Activated naive CD8-positive, alpha-beta T cell treated with anti-CD3 and anti-CD28 coated beads, Interleukin-2, amount 50 U/mL, for 24 hours (primary cell): ENCODE measurements at places on chromosomes 5 and 9.
A peak's percentile ranks its signal among the peaks of the same experiment; 100 is the strongest.

GRCh38 chr5:8134609-8135008 is 265.7 kb downstream of the MTRR start:
- DNase-seq = no peak

DNA sequence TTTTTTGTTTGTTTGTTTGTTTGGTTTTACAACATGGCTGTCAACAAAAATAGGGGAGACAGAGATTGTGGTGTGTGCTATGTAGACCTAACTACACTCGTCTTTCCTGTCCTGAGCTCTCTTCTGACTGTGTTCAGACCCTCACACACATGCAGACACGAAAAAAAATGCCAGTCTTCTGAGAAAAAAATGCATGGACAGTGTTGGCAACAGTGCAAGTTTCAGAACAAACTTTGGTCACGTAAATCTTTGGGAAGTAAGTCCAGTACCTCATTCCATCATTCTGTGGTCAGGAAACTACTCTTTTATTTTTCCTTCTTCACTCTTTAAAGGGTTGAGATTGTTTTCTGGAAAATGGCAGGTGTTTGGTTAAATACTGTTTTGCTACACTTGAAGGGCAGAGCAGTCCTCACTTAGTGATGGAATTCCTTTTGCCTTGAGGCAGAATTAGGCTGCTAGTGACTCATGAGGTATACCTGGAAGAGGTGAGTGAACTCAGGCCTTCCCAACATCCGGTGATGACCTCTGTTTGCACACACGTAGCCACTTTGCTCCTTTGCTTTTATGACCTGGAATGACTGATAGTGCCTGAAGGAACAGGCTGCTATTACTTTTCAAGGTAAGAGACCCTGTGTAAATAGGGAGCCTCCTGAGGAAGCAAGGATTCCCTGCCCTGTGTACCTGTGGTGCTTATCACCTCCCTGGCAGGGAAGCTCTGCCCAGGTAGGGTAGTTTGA is 81.6 kb upstream of the TNFAIP8 start:
- no peak for DNase-seq

DNA sequence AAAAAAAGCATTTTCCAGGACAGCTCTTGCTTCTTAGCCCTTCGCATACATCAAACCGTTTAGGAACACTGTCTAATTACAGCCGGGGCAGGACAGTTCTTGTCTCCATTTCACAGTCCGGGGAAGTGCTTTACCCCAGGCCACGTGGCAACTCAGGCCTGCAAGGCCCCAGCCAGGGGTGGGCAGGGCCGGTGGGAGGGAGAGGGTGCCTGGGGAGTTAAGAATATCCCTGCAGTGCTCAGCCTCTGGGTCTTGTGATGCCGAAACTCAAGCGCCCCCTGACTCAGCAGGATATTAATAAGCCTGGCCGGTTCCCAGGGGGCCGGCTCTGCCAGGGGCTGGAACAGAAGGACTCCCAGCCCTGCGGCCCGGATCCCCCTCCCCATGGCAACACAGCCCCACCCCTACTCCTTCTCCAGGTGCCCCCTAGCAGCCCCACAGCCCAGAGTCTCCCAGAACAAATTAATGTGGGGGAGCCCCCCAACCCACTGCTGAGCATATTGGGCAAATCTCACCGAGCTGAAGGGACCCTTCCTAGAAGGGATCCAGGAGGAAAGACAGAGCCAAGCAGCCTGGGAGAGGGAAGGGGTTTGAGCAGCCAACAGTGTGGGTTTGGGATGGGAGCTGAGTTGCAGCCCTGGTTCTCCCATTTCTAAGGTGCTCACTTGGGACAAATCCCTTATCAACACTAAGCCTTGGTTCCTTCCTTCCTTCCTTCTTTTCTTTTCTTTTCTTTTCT is 45.3 kb downstream of the PLPP7 start:
- no peak for DNase-seq

DNA sequence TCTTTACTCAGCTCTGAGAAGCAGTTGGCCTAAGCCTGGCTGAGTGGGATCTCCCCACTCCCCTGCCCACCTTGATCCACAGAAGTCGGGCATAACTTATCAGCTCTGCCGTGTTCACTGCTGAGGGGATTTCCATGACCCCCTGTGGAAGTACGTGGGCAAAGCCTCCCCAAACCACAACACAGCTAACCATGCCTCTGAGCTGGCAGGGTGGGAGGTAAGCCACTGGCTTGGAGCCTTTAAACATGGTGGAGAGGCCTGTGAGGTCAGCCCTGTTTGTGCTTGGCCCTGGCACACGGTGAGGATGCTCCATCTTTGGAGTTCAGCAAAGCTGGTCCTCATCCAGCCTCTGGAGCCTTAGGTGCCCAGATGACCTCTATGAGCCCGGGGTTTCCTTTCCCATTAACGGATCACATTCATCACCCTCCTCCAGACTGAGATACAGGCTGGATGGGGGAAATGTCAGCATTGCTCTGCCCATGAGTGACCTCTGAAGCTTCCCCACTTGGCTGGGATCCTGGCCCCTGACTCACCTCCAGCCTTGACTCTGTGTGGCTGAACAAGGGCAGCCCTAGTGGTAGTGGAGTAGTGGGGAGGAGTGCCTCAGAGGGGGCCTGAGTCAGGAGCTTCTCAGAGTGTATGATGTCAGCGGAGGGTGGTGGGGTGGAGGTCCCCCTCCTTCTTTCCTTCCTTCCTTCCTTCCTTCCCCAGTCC is 6.2 kb downstream of the PDLIM4 start:
- DNase-seq = peak; percentile 58

DNA sequence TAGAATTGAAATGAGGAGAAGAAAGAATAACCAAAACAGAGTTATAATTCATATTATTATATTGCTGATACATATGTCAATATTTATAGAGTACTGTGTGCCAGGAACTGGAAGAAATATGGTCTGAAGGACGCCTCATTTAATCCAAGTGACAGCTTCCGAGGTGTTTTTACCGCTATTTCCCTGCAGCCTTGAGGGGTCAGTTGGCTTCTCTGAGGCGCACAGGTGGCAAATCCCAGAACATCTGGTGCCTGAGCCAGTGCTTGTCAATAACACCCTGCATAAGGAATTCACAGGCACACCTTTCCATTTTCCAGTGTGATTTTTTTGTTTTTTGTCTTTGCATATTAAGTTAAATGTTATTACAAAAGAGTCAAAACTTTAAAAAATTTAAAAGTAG is 43.3 kb upstream of the CTSL start:
- no peak for DNase-seq

DNA sequence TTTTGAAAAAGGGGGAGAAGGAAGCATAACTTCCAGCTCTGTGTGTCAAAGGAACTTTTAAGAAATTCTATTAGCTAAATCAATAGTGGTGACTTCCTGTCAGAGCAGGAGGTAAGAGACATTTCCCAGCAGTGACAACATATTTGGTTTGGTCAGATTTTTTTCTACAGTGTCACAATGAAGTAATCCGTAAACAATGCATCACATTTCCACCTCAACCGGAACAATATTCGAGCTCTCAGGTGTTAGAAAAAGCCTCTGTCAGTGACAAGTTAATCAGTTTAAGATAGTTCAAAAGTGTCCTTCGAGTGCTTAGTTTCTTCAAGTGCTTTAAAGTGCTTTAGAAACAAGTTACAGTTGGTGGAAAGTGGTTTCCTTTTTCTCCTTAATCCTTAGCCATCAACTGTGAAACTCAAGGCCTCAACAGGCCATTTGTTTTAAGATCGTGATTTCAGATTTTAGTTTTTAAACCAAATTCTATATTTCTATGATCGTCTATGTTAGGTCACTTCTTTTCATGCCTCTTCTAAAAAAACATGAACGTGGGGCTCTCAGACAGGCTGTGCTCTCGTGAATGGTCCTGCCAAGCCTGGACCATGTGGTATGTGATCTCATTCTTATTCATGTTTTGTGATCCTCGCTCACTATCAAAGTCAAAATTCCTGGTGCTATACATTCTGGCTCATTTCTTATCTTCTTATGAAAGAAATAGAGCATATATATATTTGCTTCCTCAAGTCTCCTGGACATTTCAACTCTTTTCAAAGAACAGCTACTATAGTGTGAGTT is 181.9 kb upstream of the HMHB1 start:
- DNase-seq = no peak

- no peak for DNase-seq
These were observed 5.8 kb downstream of the BRD9 start for GRCh38 chr5:886716-887325.

DNA sequence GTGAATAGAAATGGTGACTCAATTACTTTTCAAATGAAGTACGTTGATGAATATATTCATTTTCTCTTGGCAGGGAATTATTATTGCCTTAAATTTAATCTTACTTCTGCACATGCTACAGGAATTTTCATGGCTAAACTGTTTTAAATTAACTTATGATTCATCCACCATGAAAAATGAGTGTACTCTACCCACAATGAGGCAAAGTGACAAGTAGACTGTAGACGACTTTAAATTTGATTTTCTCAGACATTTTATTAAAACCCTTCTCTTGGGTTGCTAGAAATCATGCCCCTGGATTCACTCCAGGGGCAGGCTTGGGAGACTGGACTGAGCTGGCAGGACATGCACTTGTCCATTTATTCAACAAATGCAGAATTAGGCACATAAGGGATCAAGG is 23.5 kb upstream of the ERAP2 start:
- DNase-seq = no peak

GRCh38 chr5:100520348-100520747 is 14.8 kb upstream of the FAM174A start:
- no peak for DNase-seq

DNA sequence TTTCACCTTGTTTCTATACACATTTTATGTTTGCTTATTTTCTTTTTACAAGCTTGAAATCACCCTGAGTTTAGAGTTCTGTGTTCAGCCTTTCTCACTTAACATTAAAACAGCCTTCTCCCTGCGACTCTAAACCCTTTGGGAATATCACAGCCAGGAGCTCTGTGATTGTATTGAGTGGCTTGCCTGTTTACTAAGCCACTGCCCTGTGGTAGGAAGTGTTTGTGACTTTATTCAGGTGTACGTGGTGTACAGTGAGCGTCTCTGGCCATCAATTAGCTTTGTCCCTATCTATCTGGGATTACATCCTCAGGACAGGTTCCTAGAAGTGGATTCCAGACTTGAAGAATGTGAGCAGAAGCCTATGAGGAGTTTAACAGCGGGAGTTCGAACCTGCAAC is 11.0 kb upstream of the NEURL1B start:
- no peak for DNase-seq

- no peak for DNase-seq
These were observed 598 bp downstream of the PCDHA2 start for GRCh38 chr5:140795259-140795641.

DNA sequence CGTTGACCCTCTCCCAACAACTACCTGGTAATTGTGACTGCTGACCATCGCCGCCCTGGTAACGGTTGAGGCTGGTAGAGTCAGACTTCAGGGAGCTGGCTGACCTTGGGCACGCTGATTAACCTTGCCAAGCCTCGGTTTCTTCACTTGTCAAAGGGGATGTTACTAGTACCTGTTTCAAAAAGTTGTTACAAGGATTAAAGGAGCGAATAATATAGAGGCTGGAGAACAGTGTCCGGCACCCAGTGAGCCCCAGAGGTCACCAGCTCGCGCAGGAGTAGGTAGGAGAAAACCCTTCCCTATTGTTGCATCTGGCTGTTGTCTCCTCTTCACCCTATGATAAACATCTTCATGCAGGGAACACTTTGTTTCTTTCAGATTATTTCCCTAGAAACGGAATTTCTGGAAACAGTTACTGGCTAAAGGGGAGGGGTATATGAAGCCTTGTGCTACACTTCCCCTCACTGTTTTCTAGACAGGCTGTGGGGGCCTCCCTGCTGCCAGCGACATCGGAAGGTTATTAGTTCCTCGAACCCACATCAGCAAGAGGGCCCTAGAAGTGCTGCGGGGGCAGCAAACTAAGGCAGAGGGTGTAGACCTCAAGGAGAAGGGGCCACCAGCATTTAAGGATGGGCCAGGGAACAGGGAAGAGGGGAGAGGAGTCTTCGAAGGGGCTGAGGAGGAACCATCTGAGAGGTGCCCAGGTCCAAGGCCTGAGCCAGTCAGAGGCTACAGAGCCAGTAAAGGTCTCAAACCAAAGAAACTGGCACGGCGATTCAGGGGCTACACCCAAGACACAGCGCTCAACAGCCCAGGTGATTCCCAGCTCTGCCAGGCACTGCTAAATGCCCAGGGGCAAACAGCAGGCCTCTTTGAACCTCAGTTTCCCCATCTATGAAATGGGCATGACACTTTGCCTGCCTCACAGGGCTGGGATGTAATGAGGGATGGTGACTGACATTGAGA is 37.6 kb downstream of the HRH2 start:
- DNase-seq = no peak
